Esophagus mucosa (tissue), 1 donor: ENCODE measurements at places on chromosomes 16 and 17. TPM values are rescaled to one million over a fixed set of nuclear protein-coding genes. Genes with fewer than 3 reads are reported as not detected.

The ZDHHC1 gene
- total RNA-seq: 3.8 TPM

The UBN1 gene
- total RNA-seq: 12.0 TPM

The CD300A gene
- total RNA-seq: 0.64 TPM

The C1QTNF1 gene
- total RNA-seq: 4.1 TPM

The AARS1 gene
- 53.4 TPM for total RNA-seq

The ADAD2 gene
- total RNA-seq: 1.1 TPM

The SEC14L5 gene
- total RNA-seq: 1.2 TPM

The GPRC5C gene
- 13.0 TPM for total RNA-seq

The SNAI3 gene
- 0.28 TPM for total RNA-seq

The PARD6A gene
- total RNA-seq: 1.8 TPM

The SLC47A2 gene
- total RNA-seq: 0.92 TPM

The RRN3 gene
- 16.5 TPM for total RNA-seq

The C16orf89 gene
- 0.56 TPM for total RNA-seq

The EEF2KMT gene
- 9.0 TPM for total RNA-seq

The SULT1A4 gene
- 2.2 TPM for total RNA-seq

The RNF213 gene
- 59.9 TPM for total RNA-seq

The CCL1 gene
- total RNA-seq: not detected

The SPECC1 gene
- 13.8 TPM for total RNA-seq

The CD300LB gene
- total RNA-seq: not detected
